Posterior cingulate gyrus (tissue), 11 donors: ENCODE measurements at places on chromosomes 11 and 22.

DNA sequence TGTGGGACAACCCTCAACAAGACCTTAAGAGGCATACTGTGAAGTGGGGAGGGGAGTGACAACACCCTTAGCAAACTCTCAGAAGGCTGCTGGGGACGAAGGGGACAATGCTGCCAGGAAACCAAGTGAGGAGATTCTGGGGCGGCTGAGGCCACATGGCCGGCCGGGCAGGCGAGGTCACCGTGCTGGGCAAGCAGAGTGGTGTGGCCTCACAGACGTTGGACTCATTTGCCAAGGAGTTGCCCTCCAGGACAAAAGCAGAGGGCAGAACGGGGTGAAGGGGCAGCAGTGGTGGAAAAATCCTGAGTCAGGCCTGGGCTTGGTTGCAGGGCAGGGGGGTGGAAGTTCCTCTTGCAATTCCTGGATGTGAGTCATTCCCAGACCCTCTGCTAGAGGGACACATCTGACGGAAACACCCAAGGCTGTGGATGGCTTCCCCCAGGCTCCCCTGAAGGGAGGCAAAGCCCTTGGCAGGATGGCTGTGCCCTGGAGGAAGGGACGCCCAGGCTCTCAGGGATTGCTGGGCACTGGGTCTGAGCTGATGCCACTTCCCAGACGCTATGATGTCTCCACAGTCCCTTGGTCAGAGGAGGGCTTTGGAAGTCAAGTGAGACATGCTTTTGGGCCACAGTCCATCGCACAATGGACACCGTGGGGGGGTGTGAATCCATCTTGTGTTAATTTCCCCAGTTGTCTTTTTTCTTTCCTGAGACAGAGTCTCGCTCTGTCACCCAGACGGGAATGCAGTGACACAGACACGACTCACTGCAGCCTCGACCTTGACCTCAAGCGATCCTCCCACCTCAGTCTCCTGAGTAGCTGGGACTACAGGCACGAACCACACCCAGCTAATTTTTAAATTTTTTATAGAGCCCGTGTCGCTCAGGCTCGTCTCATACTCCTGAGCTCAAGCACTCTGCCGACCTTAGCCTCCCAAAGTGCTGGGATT is 16.2 kb upstream of the SHANK3 start:
- DNase-seq: no peak

- DNase-seq: no peak
These were observed 49.3 kb downstream of the WT1 start for GRCh38 chr11:32385998-32386397.

- no peak for DNase-seq
These were observed 13.4 kb downstream of the IL18 start for GRCh38 chr11:112150517-112150916.

DNA sequence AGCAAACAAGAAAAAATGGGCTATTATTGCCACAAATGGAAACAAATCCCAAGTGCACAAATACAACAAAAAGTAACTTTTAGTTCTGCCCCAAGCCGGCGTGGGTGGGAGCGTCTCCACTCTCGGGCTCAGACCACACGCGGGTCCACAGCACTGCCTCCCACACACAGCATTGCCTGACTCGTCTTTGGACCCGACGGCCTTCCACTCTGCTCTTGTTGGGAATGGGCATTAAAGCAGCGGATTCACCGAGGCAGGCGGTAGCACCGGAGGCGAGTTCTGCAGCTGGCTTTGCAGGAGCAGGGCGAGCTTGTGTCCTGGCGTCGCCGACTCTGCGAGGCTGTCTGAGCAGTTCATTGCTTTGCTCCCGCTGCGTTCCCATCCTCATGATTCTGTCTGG is 23.0 kb downstream of the NADSYN1 start:
- DNase-seq: no peak

- DNase-seq: no peak
These were observed 10.1 kb downstream of the CSRP3 start for GRCh38 chr11:19191530-19192169.
